Cerebellum (tissue), 4 donors: ENCODE measurements at places on chromosomes 6 and 20.

DNA sequence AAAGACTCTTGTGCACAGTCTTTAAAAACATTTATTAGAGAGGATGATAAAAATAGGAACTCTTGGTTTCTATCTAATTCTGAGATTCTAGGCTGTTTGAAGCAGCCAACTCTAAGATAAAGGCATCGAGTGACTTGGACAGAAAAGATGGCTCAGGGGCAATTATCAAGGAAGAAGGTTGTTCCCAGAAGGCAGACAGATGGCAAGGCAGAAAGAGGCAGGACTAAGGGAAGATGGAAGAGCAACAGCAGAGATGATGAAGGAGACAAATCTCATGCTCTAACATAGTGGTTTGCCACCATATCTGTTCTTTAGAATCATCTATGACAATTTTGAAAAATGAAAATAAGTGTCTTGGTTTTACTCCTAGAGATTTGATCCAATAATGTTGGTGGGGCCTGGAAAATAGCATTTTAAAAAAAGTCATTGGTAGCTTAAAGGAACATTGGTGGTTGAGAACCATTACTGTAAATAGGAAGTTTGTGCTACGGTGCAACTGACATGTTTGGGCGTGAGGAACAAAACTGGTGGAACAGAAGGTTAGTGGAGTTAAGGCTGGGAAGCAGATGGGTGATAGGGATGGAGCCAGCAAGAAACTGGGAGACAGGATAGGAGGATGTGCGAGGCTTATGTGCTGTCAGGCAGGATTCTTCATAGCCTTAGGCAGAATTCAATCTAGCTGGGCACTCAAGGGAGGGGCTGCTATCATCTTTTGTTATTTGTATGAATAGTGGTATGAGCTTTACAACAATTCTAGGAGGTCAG, 751.1 kb downstream of the DHX35 start:
- no peak for DNase-seq

GRCh38 chr6:49919935-49920644, 43.9 kb downstream of the DEFB114 start:
- DNase-seq, result no peak

DNA sequence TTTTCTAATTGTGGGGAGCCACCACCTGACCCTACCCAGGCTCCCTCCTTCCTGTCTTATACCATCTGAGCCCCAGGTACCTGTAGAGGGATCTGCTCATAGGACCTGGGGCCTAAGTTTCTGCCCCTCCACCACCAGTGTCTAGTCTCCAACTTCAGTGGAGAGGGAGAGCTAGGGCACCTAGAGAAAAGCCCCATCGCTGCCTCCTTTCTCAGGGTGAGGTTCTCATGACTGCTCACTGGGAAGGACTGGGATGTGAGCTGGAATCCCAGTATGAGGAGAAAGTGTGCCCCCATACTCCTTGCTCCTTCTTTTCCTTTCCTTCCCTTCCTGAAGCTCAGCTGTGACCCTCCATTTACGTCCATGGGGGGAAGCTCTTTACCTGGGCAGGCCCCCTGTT, 231.6 kb downstream of the LRFN2 start:
- no peak for DNase-seq

DNA sequence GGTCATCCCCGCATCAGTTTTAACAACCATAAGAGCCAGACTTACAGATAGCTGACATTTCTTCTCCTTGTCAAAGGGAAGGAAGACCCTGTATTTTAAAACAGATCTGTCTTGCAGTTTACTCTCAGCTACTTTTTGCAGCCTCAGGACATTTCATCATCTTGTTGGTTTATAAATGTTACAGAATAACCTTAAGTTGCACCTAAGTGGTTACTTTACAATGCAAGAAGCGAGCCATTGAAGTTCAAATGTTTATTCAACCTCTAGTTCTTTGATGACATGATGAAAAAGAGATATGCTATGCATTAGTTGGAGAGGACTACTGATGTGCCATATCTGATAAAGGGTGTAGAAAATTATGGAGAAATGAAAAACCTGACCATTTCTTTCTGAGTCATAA, 187.9 kb upstream of the COL21A1 start:
- no peak for DNase-seq

GRCh38 chr6:158009935-158010585, 28.4 kb downstream of the SYNJ2 start:
- DNase-seq, result no peak

GRCh38 chr6:41545247-41545702, 906 bp upstream of the FOXP4 start:
- no peak for DNase-seq

- no peak for DNase-seq
These were observed 41.2 kb downstream of the BCAS1 start for GRCh38 chr20:54029176-54029575.

GRCh38 chr6:96626759-96627364, 63.9 kb downstream of the FHL5 start:
- peak; percentile 15 for DNase-seq

GRCh38 chr6:137856138-137856898, 10.7 kb upstream of the TNFAIP3 start:
- DNase-seq, result no peak

DNA sequence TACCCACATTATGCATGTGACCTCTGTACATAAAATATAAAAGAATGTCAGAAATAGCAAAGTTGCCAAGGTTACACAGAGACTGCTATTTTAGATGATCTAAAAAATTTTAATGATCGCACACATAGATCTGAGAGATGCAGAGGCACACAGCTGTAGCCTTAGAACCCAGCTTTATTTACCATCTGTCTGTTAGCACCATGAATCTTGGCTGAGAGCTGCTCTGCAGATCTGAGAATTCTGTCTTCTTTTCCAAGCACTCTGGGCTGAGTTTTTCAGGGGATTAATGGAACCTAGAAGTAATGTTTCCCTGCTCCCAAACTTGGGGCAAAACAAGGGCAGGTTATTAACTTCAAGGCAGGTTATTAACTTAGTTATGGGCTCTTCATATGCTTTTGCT, 248.7 kb upstream of the JAG1 start:
- DNase-seq, result no peak

- no peak for DNase-seq
These were observed 64.9 kb downstream of the MAP3K4 start for GRCh38 chr6:161056451-161056850.

GRCh38 chr20:33561692-33562601, 72.1 kb downstream of the CBFA2T2 start:
- peak; percentile 88 for DNase-seq

GRCh38 chr6:284486-284885, 7.8 kb upstream of the DUSP22 start:
- DNase-seq, result no peak

DNA sequence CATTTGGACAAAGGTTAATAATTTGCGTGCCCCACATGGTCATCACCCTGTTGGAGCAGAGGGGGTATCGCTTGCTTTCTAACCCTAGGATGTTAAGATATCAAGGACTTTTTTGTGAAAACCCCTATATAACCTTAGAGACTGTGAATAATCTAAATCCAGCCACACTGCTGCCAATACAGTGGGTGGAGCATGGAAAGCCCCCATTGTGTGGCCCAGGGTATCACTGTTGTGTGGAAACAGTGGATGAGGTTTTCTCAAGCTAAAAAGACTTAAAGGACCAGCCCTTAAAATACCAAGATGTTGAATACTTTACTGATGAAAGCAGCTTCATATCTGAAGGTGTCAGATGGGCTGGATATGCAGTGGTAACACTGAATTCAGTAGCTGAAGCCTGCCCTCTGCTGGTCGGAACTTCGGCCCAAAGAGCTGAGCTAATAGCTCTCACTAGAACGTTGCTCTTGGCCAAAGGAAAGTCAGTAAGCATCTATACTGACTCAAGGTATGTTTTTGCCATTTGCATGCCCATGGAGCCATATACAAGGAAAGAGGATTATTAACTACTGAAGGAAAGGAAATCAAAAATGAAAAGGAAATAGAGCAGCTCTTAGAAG, 695.2 kb downstream of the PHF3 start:
- no peak for DNase-seq

DNA sequence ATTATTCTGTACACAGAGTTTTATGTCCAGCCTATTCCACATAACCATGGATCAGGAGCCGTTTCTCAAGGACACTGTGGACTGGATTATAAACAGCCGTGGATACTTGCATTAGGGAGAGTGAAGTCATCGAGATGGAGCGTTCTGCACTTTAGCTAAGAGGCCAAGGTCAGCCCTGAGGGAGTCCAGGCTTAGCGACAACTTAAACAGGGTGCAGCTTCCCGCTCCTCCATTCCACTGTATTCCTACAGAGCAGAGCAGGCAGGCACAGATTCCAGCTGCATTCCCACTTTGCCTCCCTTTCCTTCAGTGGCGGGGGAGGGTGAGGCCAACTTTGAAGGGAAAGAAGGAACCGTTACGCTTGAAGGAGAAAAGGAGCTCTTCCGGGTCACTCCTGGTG, 59.5 kb downstream of the RAMACL start:
- no peak for DNase-seq

- DNase-seq, result no peak
These were observed 285.2 kb downstream of the UST start for GRCh38 chr6:149031859-149032598.

DNA sequence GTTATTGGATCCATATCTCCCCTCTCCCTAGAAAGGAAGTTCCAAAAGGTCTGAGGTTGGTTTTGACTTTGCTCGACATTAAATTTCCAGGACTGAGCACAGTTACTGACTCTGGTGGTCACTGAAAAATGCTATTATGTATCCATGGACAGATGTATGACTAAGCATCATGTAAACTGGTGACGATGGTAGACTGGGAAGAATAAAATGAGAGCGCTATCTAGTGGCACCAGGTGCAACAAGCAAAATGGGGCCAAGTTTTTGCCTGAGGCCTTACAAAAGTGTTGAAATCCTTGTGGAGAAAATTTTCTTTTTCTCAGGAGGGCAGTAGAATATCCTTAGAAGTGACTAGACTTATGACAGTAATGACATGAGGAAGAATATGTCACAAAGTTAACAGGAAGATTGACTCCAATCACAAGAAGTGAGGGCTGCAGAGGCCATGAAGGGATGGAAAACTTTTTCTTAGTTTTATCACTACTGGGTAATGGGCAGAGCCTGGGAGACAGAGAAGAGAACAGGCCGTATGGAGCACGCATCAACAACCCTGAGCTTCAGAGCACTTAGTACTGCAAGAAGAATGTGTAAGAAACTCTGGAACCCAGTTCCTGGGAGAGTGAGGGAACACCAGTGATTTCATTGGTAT, 88.9 kb upstream of the ELOVL5 start:
- peak; percentile 24 for DNase-seq

- no peak for DNase-seq
These were observed 1.0 kb downstream of the GMEB2 start for GRCh38 chr20:63625771-63626423.

GRCh38 chr6:19759117-19759880, 77.9 kb upstream of the ID4 start:
- DNase-seq, result no peak

DNA sequence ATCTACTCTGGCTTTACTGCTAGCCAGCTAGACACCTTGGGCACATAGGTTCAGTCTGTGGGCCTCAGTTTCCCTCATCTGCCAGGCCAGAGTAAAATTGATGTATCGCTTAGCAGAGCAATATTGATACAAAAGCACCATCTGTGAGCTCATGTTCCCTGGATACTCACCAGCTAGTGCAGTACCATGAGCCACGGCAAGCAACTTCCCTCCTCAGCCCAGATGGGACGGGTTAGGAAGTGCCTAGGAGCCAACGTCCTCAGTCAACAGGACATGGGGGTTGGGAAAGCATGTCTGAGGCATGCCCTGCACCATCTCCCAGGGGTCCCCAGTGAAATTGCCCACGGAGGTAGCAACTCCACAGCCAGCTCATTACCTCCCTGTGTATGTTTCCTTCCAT, 258.3 kb downstream of the ANKRD60 start:
- DNase-seq, result no peak

GRCh38 chr20:34708621-34709043, 4.5 kb downstream of the TP53INP2 start:
- DNase-seq, result no peak

DNA sequence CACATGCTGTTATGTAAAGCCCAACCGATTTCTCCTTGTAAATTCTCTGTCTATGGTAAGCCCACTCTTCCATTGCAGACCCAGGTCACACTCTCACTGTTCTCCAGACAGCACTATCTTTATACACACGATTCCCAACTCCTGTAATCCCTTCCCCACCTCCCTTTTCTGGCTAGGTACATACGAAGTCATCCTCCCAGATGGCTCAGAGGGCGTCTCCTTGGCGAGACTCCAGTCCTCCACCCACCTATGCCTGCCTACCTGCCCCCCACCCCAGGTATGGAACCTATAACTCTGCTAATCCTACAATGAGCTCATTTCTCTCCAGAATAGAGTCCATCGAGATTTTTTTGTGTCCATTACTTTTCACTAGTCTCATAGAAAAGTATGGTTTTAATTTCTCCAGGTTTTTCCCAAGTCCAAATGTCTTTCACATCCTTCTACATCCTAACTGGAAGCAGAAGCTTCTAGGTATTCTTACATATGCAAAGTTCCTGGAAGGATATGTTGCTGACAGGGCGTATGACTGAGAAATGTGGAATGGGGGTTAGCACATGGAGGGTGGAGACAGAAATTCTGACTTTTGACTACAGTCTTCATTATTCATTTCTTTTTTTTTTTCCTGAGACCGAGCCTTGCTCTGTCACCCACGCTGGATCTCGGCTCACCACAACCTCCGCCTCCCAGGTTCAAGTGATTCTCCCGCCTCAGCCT, 22.8 kb downstream of the SCML4 start:
- DNase-seq, result no peak

DNA sequence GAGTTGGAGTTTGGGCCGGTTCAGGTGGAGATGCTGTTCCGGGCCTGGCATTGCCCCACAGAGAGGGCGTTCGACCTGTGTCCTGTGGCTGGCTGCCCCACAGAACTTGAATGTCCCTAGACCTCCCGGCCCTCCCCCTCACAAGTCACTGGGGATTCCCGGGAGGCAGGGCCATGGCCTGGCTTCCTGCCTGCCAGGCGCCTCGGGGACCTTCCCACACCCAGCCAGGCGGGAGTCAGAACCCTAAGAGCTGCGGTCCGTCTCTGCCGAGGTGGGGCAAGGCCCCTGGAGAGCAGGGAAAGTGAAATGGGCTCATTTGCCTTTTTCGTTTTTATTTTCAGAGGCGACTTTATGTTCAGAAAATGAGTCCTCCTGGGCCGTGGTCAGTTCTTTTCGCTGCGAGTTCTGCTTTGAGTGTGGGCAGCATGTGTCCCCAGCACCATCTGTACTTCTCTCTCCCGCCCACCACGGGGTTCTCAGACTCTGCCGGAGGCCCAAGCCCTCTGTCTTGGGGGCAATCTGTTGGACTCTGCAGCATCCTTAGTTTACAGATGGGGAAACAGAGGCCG, 8.5 kb downstream of the RBM38 start:
- DNase-seq, result no peak

GRCh38 chr6:112296122-112296521, 41.8 kb upstream of the LAMA4 start:
- DNase-seq, result no peak

GRCh38 chr20:49538950-49539349, 29.0 kb downstream of the PTGIS start:
- DNase-seq, result no peak

DNA sequence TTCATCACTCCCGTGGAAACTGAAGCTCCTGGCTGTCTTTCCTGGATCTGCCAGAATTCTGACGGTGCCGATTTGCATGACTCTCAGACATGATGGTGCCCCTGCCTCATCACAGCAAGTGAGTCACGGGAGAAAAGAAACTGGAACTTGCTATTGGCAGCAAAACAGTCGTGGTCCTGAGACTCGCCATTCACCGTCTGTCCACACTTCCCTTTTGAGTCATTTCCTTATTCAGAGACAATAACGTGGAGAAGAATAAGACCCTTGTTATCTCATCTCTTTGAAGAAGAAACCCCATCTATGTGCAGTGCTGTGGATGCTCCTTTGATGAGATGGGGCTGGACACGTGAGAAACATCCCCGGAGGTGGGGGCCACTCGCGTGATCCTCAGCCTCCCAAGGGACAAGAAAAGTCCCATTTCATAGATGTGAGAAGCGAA, 4.2 kb downstream of the GPR31 start:
- no peak for DNase-seq
